A549 treated with CORT108297 at 1 μM for 4 hours (cell line): ENCODE measurements at places on chromosomes 12 and 14. TPM values are rescaled to one million over a fixed set of nuclear protein-coding genes. Genes with fewer than 3 reads are reported as not detected.

Gene C3AR1
- not detected in 5 replicates for total RNA-seq

Gene LRP1-AS
- not detected in 5 replicates for total RNA-seq

Gene NEUROD4
- 0.02 TPM in 1 of 5 replicates, not detected in the others for total RNA-seq

Gene TRIAP1
- total RNA-seq, result 72.6 to 91.5 TPM (median 74.1 TPM) in 5 replicates

Gene SMARCD1
- 56.6 to 75.9 TPM (median 72.8 TPM) in 5 replicates for total RNA-seq

Gene AKAP6
- total RNA-seq, result 0.42 to 0.76 TPM (median 0.51 TPM) in 5 replicates

Gene AQP6
- not detected in 5 replicates for total RNA-seq

Gene AKAP5
- total RNA-seq, result 0.29 to 0.41 TPM (median 0.40 TPM) in 5 replicates

Gene SLC39A2
- total RNA-seq, result not detected in 5 replicates

Gene GARIN6
- not detected in 5 replicates for total RNA-seq

Gene SLC5A8
- not detected in 5 replicates for total RNA-seq

Gene KCNMB4
- 0.16 to 0.47 TPM (median 0.20 TPM) in 5 replicates for total RNA-seq

Gene LRRC43
- 0.07 to 0.37 TPM (median 0.21 TPM) in 5 replicates for total RNA-seq

Gene TCTN2
- total RNA-seq, result 11.3 to 13.8 TPM (median 13.6 TPM) in 5 replicates

Gene KRT73
- not detected in 5 replicates for total RNA-seq

Gene DEGS2
- 1.2 to 2.3 TPM (median 1.8 TPM) in 5 replicates for total RNA-seq

Gene CD163L1
- 0.16 to 0.42 TPM (median 0.23 TPM) in 5 replicates for total RNA-seq

Gene RHOJ
- not detected in 5 replicates for total RNA-seq

Gene G2E3
- total RNA-seq, result 13.5 to 18.3 TPM (median 16.1 TPM) in 5 replicates

Gene ZNF891
- 0.28 to 0.44 TPM (median 0.41 TPM) in 5 replicates for total RNA-seq

Gene KRT71
- 0.05 TPM in 1 of 5 replicates, not detected in the others for total RNA-seq

Gene DICER1
- total RNA-seq, result 15.5 to 21.3 TPM (median 19.5 TPM) in 5 replicates

Gene PNMA1
- total RNA-seq, result 56.7 to 67.3 TPM (median 58.8 TPM) in 5 replicates

Gene HSPA2
- total RNA-seq, result 35.4 to 47.9 TPM (median 41.5 TPM) in 5 replicates
